Activated T-helper 17 cell treated with anti-CD3 and anti-CD28 coated beads, Interleukin-2, amount 50 U/mL, for 72 hours (primary cell): ENCODE measurements at places on chromosomes 12 and 14. TPM values are rescaled to one million over a fixed set of nuclear protein-coding genes. Genes with fewer than 3 reads are reported as not detected.

CLMN gene
- 0.95 TPM for total RNA-seq

TMEM132C gene
- total RNA-seq, result not detected

SLC6A12 gene
- not detected for total RNA-seq

GRCh38 chr14:67228325-67228984, 12.8 kb upstream of the PALS1 start:
- ATAC-seq, result no peak

DNA sequence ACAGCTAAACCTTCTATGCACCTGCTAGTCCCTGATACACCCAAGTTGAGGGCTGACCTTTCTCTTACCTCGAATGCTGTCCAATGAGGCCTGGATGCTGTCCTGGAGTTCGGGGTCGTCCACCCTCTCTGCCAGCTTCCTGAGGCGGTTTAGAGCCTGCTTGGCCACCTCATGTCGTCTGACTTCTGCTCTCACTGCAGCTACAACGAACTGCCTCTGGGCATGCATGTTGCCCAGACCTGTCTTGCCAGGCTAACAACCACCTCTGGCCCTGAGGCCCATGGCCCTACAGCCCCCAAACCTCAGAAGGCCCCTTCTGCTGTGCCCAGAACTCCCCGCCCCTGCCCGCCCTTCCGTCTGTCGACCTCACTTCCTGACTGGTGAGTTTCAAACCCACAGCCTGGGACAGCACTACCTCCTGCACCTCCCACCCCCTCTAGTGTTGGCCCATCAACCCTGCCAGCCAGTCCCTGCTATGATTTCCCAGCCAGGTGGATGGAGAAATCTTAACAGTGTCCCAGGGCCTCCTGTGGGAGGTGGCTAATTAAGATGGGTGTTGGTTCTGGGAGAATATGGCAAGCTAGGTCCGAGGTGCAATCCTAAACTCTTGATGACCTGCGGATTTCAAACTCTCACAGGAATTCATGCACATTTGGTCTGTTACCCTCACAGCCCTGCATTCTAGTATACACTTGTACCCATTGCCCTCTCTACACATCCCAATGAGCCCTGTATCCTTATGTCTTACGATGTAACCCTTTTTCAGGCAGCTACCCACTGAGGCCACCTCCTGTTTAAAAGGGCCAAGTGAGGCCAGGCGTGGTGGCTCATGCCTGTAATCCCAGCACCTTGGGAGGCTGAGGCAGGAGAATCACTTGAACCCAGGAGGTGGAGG, 2.7 kb upstream of the TSPAN31 start:
- peak; percentile 74 for ATAC-seq
